Endodermal cell (in vitro differentiated cells): ENCODE measurements at places on chromosomes 5 and 9.

DNA sequence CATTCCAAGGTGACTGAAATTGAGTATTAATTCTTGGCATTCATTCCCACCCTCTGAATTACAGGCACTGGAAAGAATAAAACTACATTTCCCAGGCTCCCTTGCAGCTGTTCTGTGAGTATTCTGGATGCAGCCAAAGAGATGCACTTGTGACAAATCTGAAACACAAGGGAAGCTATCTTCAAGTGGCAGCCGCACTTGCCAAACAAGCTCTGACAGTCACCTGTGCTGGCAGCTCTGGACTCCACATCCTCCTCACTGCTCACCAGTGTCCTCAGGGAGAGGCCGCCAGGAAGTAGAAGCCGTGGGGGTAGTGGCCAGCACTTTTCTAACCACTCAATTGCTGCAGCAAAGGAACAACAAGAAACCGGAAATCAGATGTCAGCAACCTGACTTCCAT lies 275.0 kb downstream of the NR2F1-AS1 start:
- H3K27ac ChIP-seq = no peak overlapping the region
- H3K4me1 ChIP-seq = no peaks in the 10 kb centered on the region
- peak; percentile 68 for DNase-seq
- no peaks in the 10 kb centered on the region for H3K27me3 ChIP-seq
- no peak overlapping the region for H3K4me3 ChIP-seq

GRCh38 chr5:42676362-42676761 lies 80.3 kb upstream of the CCDC152 start:
- no peak overlapping the region for H3K4me3 ChIP-seq
- no peaks in the 10 kb centered on the region for H3K4me1 ChIP-seq
- no peaks in the 10 kb centered on the region for H3K36me3 ChIP-seq
- no peak overlapping the region for H3K27ac ChIP-seq
- no peak for DNase-seq

DNA sequence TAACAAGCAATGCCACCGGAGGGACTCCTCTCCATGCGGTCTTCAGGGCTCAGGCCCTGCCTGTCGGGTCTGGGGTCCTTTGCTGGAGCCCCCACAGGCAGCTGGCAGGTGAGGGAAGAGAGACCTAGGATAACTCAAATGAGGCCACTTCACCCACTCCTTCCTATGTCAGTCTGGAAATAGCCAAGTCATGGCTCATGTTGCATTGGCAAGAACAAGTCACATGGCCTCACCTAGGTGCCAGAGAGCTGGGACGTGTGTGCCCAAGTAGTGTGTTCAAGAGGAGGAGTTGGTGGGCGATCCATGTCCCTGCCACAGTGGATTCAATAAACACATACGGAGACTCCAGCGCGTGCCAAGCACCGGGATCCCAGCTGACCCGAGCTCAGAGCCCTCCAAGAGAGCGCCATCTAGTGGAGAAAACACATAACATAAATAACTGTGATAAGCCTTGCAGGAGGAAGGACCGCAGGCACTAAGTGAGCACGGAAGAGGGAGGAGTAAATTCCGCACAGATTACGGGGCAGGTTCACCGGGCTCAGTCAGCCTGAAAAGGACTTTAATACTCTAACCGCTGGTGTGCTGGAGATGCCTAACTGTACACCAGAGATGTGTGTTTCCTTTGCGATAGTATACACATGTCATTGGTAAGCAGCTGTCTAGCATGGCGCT lies 580.8 kb downstream of the CCDC171 start:
- no peak overlapping the region for H3K27ac ChIP-seq
- H3K4me1 ChIP-seq = no peaks in the 10 kb centered on the region
- no peak overlapping the region for H3K4me3 ChIP-seq

- DNase-seq = no peak
- H3K4me1 ChIP-seq = no peaks in the 10 kb centered on the region
- no peak overlapping the region for H3K4me3 ChIP-seq
- H3K27me3 ChIP-seq = no peaks in the 10 kb centered on the region
- H3K27ac ChIP-seq = no peak overlapping the region
These were observed 279.5 kb upstream of the PIK3R1 start for GRCh38 chr5:67935908-67936566.

DNA sequence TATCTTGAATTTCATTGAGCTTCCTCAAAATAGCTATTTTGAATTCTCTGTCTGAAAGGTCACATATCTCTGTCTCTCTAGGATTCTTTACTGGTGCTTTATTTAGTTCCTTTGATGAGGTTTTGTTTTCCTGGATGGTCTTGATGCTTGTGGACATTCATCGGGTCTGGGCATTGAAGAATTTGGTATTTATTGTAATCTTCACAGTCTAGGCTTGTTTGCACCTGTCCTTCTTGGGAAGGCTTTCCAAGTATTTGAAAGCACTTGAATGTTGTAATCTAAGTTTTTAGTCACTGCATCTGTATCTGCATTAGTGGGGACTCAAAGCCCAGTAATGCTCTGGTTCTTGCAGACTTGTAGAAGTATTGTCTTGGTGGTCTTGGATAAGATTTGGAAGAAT lies 47.8 kb downstream of the SMIM15 start:
- H3K27me3 ChIP-seq = peaks cover 11% of the 10 kb centered on the region
- no peaks in the 10 kb centered on the region for H3K4me1 ChIP-seq
- no peaks in the 10 kb centered on the region for H3K36me3 ChIP-seq
- H3K4me3 ChIP-seq = no peak overlapping the region
